Activated CD4-positive, alpha-beta T cell treated with anti-CD3 and anti-CD28 coated beads, Interleukin-2, amount 50 U/mL, for 24 hours (primary cell): ENCODE measurements at places on chromosomes 12 and 14.

DNA sequence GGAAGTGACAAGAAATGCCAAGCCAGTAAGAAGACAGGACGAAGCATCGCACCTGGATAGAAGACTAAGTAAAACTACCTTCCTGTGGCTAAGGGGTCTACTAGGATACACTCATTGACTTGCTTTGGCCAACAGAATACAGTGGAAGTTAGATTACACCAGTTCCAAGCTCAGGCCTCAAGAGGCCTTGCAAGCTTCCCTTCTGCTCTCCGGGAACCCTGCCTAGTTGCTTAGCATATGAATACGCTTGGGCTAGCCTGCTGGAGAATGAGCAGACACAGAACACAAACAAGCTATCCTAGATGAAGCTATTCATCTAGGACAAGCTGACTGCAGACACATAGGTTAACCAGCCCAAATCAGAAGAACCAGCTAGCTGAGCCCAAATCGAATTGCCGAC is 97.0 kb downstream of the DPF3 start:
- DNase-seq: no peak

DNA sequence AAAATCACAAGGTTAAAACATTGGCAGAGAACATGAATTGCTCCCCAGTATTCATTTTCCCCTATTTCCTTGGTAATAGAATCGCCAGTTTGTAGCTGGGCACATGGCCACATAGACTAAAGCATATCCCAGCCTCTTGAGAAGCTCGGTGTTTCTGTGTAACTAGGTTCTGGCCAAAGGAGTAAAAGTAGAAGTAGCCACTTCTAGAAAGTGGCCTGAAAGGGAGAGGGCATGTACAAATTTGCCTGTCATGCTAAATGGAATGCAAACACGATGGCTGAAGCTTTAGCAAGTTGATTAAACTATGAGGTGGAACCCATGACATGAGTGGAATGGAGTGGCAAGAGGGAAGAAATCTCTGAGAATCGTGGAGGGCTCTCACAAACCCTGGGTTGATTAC is 173.7 kb upstream of the EGLN3 start:
- DNase-seq: no peak

GRCh38 chr12:32201096-32201495 is 94.4 kb downstream of the BICD1 start:
- no peak for DNase-seq

GRCh38 chr14:38404616-38405015 is 148.7 kb upstream of the CLEC14A start:
- no peak for DNase-seq

- no peak for DNase-seq
Observed at GRCh38 chr14:91419044-91419397, 1.4 kb upstream of the CCDC88C start.
